ENCODE measurements at places on chromosomes 1 and 21. TPM values are rescaled to one million over a fixed set of nuclear protein-coding genes. Genes with fewer than 3 reads are reported as not detected.

MX1 gene
- 23.1 TPM for total RNA-seq

DNA sequence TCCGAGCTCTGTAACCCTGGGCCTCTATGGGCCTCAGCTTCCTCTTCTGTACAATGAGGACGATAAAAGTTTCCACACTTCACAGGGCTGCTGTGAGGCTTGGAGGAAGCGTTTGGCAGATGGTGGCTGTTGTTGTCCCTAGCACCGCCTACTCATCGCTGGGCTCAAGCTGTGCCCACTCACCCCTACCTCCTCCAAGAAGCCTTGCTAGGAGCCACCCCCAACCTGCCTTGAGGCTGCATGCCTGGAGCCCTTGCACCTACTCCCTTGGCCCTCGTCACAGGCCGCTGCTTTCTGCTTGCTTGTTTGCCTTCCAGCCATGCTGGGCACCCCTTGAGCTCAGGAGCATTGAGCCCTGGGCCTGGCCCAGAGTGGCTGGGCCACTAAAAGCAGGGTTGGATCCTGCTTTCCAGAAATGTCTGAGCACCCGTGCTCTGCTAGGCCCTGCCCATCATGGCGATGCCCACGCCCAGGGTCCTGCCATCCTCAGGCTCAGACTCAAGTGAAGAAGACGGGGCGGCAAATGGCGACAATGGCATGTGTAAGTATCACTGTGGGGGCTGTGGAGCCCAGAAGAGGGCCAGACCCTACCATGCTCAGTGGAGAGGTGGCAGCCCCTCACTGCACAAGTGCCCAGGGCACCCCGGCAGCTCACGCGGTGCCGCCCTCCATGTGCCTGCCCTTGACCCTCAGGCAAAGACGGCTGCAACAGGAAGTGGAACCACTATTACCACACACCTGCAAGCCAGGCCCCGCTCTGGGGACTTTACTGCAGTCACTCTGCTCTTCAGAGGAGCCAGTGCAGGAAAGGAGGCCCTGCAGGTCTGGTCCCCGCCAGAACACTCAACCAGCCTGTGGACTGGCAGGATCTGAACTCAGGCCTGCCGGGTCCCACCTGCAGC, 9.5 kb downstream of the SH3BGRL3 start:
- no peak for DNase-seq

- no peak for DNase-seq
Measured at GRCh38 chr1:15189692-15190370, 36.3 kb downstream of the TMEM51 start.

DNA sequence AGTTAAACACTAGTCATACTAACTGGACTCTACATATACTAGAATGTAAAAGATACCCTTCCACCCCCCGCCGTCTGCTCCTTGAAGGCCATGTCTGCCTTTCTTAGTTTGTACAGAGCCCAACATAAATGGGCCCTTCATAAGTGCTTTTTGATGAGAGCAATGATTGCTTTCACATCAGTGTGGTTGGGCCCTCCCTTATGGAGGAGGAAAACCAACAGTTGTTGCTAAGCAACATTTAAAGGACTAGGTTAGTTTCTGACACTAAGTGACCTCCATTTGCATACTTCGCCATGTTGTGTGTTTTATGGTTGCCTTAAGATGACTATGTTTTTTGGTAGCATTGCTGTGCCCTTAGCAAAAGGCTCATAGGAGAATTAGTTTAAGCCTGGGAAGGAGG, 182.0 kb upstream of the SGIP1 start:
- DNase-seq: no peak

DNA sequence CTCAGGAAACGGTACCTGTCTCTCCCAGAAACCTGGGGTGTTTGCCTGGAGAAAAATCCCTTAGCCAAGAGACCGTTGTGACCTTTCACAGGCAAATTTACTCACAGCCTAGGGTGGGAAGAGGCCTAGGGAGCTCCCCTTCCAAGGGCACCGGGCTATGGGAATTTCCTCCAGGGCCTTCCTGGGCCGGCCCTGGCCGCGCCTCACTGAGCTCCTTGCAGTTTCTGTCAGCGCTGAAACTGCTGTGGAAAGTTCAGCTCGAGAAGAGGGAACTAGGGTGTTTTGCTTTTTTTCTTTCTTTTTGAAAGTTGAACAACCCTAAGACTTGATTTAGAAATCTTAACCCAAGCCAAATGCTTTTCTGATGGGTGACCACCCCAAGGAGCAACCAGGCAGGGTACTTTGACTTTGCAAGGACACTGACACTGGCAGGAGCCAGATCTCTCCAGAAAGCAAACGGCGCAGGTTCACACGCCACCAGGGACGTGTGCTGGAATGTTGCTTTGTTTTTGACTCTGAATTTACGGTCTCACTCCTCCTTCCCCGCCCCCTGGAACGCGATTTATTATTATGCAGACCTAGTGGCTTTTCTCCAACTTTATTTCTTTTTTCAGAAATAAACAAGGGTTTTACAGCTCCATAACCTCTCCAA, 229.6 kb upstream of the JUN start:
- no peak for DNase-seq

TMOD4 gene
- total RNA-seq: 0.73 TPM

DNA sequence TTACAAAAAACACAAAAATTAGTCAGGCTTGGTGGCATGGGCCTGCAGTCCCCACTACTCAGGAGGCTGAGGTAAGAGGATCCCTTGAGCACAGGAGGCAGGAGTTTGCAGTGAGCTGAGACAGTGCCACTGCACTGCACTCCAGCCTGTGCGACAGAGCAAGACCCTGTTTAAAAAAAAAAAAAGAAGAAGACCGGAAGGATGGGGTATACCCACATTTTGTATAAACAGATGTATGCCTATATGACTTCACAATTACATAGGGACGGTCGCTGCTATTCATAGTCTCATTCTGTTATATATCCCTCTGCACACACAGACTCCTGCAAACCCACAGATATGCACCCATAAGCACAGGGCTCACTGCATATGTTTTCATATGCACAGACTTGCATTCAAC, 12.7 kb downstream of the LCK start:
- no peak for DNase-seq

- DNase-seq: no peak
Measured at GRCh38 chr1:53567450-53567849, 108.3 kb downstream of the DMRTB1 start.

DNA sequence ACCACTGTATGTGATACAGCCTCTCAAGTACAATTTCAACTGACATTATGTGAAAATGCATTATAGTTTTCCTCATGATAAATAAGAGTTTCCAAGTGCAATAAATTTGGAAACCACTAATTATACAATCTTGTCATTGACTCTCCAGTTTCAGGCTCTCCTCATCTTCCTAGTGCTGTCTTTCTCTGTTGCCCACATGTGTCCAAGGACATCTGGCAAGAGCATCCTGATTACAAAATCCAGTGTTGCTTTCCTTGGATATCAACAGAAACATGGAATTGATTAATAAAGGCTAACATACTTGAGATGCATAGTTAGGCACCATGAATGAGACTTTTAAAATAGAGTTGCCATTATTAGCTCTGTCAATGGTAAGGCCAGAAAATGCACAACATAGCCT, 15.6 kb upstream of the MAP10 start:
- DNase-seq: no peak

VASH2 gene
- 4.0 TPM for total RNA-seq

PTPN7 gene
- 2.9 TPM for total RNA-seq

ZYG11A gene
- total RNA-seq: 1.2 TPM

DNA sequence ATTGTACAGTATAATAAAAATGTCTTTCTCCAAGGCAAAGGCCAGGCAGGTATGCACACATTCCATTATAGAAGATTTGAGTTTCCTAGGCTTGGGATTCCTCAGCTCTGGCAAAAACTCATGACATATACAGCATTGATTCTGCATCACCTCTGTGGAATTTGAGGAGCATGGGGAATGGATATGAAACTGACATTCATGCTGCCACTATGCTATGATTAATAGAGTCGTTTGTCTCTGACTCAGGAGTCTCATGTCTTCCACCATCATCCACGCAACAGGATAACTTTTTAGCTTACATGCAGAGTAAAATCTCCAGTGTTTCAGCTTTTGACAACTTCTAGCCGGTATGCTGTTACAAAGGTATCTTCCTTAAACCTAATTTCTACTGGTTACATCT, 49.8 kb upstream of the ADORA3 start:
- no peak for DNase-seq

RORC gene
- total RNA-seq: 24.9 TPM

SHISAL2A gene
- total RNA-seq: not detected

GRCh38 chr1:4963251-4963650, 308.8 kb downstream of the AJAP1 start:
- DNase-seq: no peak

MTARC2 gene
- 18.4 TPM for total RNA-seq

DNA sequence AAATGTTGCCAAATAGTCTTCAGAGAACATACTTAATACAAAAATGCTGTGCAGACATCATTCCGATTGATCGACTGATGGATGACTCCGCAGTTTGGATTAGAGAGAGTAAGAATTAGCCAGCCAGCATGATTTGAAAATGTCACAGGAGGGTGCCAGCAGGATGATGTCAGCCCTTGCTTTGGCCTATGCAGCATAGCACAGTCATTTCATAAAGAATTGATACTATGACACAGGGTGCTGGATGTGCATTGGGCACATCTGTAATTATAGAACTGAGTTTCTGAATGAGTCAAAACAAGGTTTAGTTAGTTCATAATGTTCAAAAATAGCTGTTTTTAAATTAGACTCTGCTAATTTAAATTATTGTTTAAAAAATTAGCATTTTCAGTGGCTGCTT, 21.6 kb upstream of the TRAF5 start:
- DNase-seq: no peak

GRCh38 chr1:24893431-24893830, 36.6 kb downstream of the RUNX3 start:
- DNase-seq: peak; percentile 25

VSIG8 gene
- total RNA-seq: 0.15 TPM

GRCh38 chr1:54854381-54855020, 32.5 kb downstream of the DHCR24 start:
- DNase-seq: no peak

DNA sequence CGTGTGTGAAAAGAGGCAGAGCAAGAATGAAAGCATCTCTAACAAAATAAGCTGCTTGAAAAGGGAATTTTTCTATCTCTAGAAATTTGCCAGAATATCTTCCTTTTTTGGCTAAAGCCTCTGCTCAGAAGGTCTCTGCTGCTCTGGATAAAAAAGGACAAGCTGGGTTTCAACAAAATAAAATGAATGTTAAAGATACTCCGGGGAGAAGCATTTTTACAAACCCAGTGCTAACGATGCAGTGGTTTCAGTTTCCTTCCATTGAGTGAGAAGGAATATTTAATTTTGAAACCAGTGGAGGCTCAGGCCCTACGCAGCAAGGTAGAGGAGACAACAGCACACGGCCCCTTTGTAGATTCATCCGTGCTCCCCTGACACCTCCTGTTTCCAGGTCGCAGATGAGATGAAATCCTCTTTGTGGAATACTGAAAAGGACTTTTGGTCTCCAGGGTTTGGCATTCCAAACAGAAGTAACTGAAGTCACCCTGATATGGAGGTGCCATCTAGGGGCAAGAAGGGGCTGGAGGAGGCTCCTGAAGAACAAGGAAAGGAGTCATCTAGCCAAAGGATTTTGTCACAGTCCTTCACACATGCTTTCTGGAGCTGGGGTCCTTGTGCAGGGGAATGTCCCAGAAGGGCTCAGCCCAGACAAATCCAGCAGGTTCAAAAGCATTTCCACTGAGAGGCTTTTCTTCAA, 65.7 kb upstream of the SYT6 start:
- no peak for DNase-seq

GRCh38 chr1:41240781-41241353, 1.2 kb downstream of the SCMH1 start:
- DNase-seq: no peak
